ENCODE measurements at places on chromosomes 7 and 10.

GRCh38 chr10:69902835-69903535 is 101.3 kb downstream of the COL13A1 start:
- DNase-seq, result no peak

GRCh38 chr7:50739744-50740435 is 42.8 kb downstream of the GRB10 start:
- no peak for DNase-seq

GRCh38 chr10:89363729-89364442 is 14.0 kb upstream of the IFIT1B start:
- no peak for DNase-seq

DNA sequence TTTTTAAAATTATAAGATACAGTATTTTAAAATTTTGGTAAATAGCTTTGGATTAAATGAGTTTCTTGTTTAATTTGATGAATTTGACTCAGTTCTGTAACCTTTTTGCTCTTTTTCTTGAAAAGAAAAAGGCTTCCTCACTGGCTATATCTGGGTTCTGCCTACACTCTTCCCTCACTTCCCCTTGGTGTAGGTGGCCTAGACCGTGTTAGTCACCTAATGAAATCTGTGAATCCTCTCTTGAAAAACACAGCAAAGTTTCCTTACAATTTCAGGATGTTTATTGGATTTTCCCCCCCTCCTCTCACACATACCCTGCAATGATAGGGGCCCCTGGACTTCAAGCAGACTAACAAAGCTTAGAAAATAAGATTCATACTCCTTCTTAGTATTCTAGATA is 231.6 kb downstream of the ADK start:
- no peak for DNase-seq

GRCh38 chr7:130553398-130554029 is 61.6 kb downstream of the MEST start:
- no peak for DNase-seq
